Fibroblast of the aortic adventitia (primary cell): ENCODE measurements at places on chromosomes 7 and 10.

DNA sequence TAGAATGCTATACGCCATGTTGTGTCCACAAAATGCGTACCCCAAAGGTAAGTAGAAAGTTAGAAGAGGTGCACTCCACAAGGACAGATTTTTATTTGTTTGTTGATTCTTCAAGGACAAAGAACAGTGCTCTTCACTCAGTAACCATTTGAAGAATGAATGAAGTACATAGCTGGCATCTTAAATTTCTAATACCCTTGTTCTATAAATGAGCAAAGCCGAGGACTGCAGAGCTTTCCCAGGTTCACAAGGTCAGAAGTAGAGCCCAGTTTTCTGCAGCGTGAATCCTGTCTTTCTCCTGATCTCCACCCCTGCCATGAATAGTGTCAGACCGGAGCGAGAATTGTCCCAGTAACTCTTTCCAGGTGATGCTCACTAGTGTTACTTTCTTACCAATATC is 9.5 kb downstream of the HECW1 start:
- no peak for DNase-seq

GRCh38 chr7:90326500-90326899 is 5.4 kb upstream of the FAM237B start:
- no peak for DNase-seq

DNA sequence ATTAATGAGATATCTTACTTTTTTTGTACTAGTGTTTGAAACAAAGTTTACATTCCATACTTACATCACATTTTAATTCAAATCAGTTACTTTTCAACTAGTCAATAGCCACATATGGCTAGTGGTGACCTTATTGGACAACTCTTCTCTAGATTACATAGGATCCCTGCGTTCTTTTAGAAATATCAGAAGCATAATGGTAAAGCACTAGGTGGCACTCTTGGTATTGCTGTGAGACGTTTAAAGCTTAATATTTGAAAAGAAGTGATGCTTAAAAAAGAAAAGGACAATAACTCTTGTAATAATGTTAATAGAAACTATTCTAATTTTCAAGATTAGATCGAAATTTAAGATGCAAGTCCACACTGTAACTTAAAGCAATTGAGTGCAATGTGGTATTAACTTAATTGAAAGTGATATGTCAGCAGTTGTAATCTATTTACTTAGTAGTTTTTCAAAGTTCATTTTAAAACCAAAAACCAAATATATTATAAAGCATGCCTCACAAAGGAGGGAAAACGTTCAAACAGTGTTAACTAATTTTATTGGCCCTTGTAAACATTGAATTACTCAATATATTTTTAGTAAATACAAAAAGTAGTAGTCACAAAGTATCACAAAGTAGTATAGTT is 339.1 kb downstream of the ATRNL1 start:
- no peak for DNase-seq

- no peak for DNase-seq
These were observed 48.5 kb upstream of the SLF2 start for GRCh38 chr10:100864036-100864885.

DNA sequence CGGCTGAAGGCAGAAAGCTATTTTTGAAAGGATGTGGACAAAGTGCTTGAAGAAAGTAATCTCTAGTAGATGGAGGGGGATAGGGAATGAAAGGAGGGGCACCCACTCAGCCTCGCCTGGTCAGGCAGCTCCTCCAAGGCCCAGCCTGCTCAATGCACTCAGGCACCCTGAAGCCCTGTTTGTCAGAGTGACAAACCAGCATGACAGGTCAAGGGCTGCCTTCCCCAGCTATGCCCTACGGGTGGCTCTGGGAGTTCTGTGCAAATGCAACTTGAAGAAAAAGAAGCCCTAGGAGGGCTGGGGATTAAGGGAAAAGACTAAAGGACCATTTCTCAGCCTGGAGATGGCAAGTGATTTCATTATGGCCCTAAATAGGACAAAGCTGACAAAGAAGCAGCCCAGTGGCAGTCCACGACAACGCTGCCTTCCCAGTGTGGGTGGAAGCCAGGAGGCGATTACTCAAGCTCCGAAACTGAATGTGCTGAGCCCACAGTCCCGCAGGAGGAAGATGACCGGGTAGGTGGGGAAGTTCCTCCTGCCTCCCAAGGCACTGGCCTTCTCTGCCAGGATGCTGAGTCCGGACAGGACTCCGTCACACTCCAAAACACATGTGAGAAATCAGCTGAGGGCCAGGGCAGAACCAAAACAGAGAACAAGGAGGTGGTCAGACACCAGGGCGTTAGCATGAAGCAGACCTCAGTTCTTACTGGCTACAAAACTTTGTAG is 16.3 kb downstream of the LIPA start:
- no peak for DNase-seq

DNA sequence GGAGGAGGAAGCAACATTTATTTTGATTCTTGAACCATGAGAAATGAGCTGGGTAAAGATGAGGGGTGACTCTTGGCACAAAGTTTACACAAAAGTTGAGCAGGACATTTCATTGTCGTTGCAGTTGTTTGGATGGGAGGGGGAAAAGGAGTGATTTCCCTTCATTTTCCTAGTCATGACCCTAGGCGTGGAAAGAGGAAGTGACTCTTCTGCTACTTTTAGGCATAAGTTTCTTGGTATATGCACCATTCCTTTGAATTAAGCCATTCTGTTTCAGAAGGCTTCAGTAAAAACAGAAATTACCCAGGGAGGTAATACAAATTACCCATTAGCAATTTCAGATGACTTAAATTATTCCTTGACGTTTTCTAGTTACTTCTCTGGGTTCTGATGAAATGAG is 113.9 kb upstream of the FAM171A1 start:
- no peak for DNase-seq

GRCh38 chr10:17214971-17215781 is 12.9 kb upstream of the VIM start:
- DNase-seq: peak; percentile 98
